ENCODE measurements at places on chromosomes 7 and 10. TPM values are rescaled to one million over a fixed set of nuclear protein-coding genes. Genes with fewer than 3 reads are reported as not detected.

SLC13A1 gene
- total RNA-seq = not detected

CPA4 gene
- total RNA-seq = 4.7 TPM

SPAM1 gene
- total RNA-seq = not detected

PTER gene
- 19.5 TPM for total RNA-seq

HOGA1 gene
- 1.7 TPM for total RNA-seq

GALNT11 gene
- 23.1 TPM for total RNA-seq

MYO1G gene
- total RNA-seq = 0.26 TPM

TMEM106B gene
- 37.1 TPM for total RNA-seq

PNLIPRP2 gene
- not detected for total RNA-seq

ENTPD7 gene
- total RNA-seq = 8.7 TPM

UFSP1 gene
- 6.9 TPM for total RNA-seq

ANKRD1 gene
- total RNA-seq = 14.1 TPM

GNA12 gene
- total RNA-seq = 43.3 TPM

CAPZA2 gene
- 178 TPM for total RNA-seq

PCGF6 gene
- total RNA-seq = 12.7 TPM

PILRA gene
- 6.3 TPM for total RNA-seq

PON1 gene
- 0.64 TPM for total RNA-seq

ATXN7L1 gene
- total RNA-seq = 6.2 TPM

UBN2 gene
- 1.9 TPM for total RNA-seq

ARPC1A gene
- total RNA-seq = 132 TPM

MYPN gene
- total RNA-seq = 2.0 TPM

OGDHL gene
- 0.13 TPM for total RNA-seq

NUDT5 gene
- 150 TPM for total RNA-seq

AKR1C4 gene
- 0.24 TPM for total RNA-seq

EGR2 gene
- 0.52 TPM for total RNA-seq

STAMBPL1 gene
- 34.3 TPM for total RNA-seq

ANXA11 gene
- total RNA-seq = 214 TPM

NEURL1 gene
- total RNA-seq = 0.38 TPM

ELN gene
- total RNA-seq = 0.13 TPM

MINDY4 gene
- total RNA-seq = 2.8 TPM

GPR37 gene
- 0.64 TPM for total RNA-seq

FKBP6 gene
- total RNA-seq = not detected

ADRB1 gene
- 1.1 TPM for total RNA-seq

RAMP3 gene
- total RNA-seq = not detected

HOXA6 gene
- 1.5 TPM for total RNA-seq

MCM7 gene
- total RNA-seq = 242 TPM

FXYD4 gene
- not detected for total RNA-seq

ADAMTS14 gene
- total RNA-seq = 0.09 TPM

CRYGN gene
- total RNA-seq = not detected

CTAGE6 gene
- total RNA-seq = not detected

FAM3C gene
- 36.5 TPM for total RNA-seq

CASTOR2 gene
- total RNA-seq = 4.6 TPM
